ENCODE measurements at places on chromosomes 16 and 17.

- DNase-seq = no peak
These were observed 24.7 kb downstream of the NSMCE1 start for GRCh38 chr16:27243725-27244362.

GRCh38 chr17:6559753-6560215 lies 3.4 kb upstream of the PITPNM3 start:
- no peak for DNase-seq

DNA sequence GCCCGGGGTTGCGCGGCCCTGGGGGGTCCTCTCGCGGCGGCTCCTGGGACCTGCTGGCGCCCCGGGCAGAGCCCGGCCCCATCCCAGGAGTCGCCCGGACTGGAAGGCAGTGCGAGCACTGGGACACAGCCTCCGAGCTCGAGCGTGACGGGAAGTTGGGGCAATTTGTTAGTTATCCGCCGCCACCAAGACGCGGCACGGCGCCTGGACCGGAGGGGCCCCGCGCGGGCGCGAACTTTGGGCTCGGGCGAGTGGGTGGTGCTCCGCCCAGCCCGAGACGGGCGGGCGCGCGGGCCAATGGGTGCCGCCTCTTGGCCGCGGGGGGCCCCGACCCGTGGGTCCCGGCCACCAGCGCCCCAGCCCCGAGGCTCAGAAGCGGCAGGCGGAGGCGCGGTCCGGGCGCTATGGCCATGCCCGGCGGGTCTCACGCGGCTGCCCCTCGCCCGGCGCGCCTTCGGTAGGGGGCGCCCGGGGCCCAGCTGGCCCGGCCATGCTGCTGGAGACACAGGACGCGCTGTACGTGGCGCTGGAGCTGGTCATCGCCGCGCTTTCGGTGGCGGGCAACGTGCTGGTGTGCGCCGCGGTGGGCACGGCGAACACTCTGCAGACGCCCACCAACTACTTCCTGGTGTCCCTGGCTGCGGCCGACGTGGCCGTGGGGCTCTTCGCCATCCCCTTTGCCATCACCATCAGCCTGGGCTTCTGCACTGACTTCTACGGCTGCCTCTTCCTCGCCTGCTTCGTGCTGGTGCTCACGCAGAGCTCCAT lies at the start of gene ADORA2B:
Gene ADORA2B, plus strand, starts transcription at position 372 of the 768 bp plus-strand sequence. Its CDS starts 119 bp downstream, at position 491.
- peak; percentile 79 for DNase-seq

- no peak for DNase-seq
These were observed 14.9 kb downstream of the IGFBP4 start for GRCh38 chr17:40457964-40458791.

GRCh38 chr16:67039260-67040020 lies 10.5 kb downstream of the CBFB start:
- no peak for DNase-seq

- no peak for DNase-seq
These were observed 229.3 kb downstream of the RBFOX1 start for GRCh38 chr16:7561908-7562405.

DNA sequence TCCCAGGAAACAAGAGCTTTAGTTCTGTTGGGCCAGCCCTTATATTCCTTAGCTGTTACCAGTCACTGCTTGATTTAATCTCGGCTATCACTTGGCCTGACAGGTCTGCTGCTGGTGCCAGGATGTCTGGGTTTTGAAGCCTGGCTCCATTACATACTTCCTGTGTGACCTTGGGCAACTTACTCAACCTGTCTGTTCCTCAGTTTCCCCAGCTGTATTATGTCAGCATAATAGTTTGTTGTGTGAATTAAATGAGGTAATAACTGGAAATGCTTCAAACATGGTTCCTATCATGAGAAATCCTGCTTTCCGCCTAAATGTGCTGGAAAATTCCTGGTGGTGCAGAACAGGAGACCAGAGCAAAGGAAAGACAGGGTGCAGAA lies 50.6 kb upstream of the STH start:
- no peak for DNase-seq

GRCh38 chr17:41521574-41522261 lies 3.0 kb upstream of the KRT15 start:
- peak; percentile 88 for DNase-seq

- no peak for DNase-seq
These were observed 745 bp upstream of the ABCC1 start for GRCh38 chr16:15948532-15949209.

- DNase-seq = peak; percentile 18
These were observed 318.3 kb downstream of the PHKB start for GRCh38 chr16:47779201-47780016.

DNA sequence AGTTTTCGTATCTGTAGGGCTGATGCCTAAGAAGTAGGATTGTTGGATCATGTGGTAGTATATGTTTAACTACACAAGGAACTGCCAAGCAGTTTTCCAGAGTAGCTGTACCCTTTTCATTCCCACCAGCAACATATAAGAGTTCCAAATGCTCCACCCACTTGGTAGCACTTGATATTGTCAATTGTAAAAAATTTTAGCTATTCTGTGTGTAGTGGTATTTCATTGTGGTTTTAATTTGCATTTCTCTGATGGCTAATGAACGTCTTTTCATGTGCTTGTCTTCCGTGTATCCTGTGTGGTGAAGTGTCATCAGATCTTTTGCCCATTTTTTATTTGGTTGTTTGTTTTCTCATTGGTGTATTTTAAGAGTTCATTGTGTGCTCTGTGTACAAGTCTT lies 69.7 kb downstream of the TANC2 start:
- no peak for DNase-seq

DNA sequence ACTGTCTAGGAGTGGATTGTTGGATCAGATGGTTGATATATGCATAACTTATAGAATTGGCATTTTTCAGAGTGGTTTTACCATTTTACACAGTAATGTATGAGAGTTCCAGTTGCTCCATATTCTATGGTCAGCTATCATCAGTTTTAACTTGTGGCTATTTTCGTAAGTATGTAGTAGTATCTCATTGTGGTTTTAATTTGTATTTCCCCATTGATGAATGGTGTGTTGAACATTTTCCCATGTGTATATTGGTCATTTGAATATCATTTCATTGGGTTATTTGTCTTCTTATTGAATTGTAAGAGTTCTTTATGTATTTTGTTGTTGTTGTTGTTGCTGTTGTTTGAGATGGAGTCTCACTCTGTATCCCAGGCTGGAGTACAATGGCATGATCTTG lies 6.2 kb downstream of the WNT9B start:
- DNase-seq = no peak

DNA sequence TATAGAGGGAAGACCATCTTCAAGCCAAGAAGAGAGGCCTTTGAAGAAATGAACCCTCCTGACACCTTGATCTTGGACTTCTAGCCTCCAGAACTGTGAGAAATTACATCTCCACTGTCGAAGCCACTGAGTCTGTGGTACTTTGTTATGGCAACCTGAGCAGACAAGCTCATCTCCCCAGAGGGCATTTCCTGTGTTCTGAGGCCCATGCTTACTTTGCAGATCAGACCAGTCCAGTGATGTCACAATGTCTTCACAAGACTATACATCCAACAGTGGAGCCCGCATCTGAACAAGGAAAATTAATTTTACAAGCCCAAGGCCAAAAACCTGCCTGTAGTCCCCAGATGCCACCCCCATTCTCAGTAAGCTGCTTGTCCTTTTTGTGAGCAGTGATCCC lies 14.8 kb upstream of the C17orf113 start:
- no peak for DNase-seq

DNA sequence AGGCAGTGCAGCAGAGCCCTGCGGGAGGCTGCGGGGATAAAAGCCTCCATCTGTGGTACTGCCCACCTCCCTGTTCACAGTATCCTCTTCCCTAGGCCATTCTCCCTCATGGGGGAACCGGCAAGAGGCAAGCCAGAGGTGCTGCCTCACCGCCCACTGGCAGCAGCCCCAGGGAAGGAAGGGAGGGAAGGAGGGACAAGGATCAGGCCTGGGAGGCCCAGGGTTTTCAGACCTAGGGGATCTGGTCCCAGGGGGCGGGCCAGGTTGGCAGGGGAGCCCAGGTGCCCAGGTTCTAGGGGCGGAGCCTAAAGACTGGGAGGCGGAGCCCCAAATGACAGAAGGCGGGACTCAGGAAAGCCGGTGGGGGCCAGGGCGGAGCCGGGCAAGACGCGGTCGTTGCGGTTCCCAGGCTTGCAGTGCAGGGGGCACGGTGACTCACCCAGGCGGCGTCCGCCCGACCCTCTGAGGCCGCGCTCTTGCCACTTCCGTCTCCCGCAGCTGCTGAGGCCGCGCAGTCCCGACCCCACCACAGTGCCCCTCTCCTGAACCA lies 3.0 kb upstream of the MTMR4 start:
- no peak for DNase-seq

DNA sequence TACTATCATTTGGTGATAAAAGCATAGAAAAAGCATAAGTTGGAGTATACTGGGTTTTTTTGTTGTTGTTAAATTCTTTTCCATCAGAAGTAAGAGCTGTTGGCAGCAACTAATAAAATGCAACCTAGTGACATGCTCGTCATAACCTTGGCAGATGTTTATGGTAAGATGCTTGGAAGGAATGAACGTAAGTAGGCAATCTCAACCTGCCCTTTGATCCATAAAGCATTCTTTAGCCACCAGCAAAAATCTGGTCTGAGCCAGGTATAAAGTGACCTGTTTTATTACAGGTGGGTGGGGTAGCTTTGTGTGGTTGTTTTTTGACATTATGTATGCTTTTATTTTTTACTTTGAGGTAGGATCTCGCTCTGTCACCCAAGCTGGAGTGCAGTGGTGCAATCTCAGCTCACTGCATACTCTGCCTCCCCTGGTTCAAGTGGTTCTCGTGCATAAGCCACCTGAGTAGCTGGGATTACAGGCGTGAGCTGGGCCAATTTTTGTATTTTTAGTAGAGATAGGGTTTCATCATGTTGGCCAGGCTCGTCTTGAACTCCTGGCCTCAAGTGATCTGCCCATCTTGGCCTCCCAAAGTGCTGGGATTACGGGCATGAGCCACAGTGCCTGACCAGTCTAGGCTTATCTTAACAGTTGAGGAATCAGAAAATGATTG lies 22.0 kb downstream of the WSB1 start:
- no peak for DNase-seq

- DNase-seq = peak; percentile 42
These were observed 398.7 kb downstream of the XYLT1 start for GRCh38 chr16:17072104-17072503.

DNA sequence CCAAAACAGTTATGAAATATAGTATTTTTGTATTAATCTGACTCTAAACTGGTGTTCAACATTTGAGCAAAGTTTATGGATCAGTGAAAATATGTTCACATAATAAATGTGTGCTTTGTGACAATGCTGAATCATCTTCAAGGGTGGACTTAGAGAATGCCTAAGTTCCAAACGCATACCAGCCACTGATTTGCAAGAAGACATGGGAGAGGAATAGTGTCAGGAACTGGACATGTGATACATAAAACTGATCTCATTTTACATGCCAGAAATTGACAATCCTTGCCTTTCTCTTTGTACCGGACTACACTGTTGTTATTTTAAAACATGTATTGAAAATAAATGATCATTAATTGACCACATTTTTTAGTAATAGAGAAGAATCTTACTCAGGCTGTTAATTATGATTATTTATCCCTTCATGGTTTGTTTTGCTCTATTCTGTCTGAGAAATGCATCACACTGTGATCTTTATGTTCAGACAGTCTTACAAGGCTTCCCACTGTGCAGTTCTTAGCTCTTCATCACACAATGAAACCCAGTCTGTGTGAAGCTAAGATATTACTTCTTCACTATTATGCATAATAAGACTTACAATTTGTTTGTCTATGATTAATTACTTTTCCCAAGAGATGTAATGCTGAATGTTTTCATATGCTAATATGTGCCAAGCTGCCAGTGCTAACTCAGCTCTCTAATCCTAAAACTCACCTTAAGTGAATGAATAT lies 1180.6 kb upstream of the CDH8 start:
- no peak for DNase-seq

DNA sequence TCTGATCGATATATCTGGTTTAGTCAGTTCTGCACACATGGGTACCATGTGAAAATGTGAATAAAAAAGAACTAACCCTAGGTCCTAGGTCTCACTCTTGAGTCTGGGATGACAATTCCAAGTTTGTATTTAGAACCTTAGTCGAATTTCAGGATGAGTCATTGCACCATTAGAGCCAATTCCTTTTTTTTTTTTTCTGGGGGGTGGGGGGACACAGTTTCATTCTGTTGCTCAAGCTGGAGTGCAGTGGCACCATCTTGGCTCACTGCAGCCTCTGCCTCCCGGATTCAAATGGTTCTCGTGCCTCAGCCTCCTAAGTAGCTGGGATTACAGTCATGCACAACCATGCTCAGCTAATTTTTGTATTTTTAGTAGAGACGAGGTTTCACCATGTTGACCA lies 41.6 kb downstream of the SPAG9 start:
- no peak for DNase-seq

DNA sequence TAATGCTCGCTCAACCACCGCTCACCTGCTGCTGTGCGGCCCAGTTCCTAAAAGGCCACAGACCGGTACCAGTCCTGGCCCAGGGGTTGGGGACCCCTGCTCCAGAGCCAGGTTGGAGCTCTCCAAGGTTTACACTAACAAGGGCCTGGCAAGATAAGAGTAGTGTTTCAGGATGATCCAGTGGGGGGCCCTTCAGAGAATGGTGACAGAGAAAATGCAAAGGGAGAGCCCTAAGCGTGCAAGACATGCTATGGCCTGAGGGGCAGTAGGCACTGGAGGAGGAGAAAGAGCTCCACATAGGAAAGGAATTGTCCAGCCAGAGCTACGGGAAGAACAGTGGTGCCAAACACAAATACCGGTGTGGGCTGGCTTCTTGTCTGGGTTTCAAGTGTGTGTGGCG lies 233.4 kb downstream of the STX8 start:
- no peak for DNase-seq

DNA sequence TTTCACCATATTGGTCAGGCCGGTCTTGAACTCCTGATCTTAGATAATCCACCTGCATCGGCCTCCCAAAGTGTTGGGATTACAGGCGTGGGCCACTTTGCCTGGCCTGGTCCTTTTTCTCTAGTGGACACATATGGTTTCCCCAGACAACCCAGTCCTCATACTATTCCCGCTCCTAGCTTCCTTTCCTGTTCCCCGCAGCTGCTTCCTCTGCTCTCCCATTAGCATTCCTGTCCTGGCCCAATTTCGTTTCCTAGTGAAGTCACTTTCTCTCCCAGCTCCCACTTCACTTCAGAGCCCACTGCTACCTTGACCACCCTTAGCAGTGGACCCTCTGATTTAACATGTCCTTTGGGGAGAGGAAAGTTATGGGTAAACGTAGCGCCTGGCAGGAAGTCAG lies 11.3 kb downstream of the KATNIP start:
- DNase-seq = no peak

GRCh38 chr17:50872710-50873424 lies 6.7 kb upstream of the TOB1 start:
- DNase-seq = no peak

GRCh38 chr17:31517524-31517923 lies 126.0 kb downstream of the RAB11FIP4 start:
- DNase-seq = no peak

GRCh38 chr17:5424909-5425308 lies 4.9 kb downstream of the RPAIN start:
- DNase-seq = no peak

DNA sequence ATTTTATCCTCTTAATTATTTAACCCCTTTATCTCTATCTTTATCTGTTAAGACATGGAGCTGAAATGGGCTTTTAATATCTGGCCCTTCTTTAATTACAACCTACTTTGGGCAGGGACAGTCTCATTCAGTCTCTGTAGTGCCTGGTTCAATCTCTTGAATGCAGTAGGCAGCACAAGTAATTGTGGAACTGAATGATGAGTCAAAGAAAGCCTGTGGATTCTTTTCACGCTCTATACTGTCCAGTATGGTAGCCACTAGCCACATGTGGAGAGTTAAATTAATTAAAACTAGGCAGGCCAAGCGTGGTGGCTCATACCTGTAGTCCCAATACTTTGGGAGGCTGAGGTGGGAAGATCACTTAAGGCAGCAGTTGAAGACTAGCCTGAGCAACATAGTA lies 9.3 kb downstream of the BPTF start:
- no peak for DNase-seq

All from RKO (cell line).